ENCODE measurements at places on chromosomes 3 and 15.

DNA sequence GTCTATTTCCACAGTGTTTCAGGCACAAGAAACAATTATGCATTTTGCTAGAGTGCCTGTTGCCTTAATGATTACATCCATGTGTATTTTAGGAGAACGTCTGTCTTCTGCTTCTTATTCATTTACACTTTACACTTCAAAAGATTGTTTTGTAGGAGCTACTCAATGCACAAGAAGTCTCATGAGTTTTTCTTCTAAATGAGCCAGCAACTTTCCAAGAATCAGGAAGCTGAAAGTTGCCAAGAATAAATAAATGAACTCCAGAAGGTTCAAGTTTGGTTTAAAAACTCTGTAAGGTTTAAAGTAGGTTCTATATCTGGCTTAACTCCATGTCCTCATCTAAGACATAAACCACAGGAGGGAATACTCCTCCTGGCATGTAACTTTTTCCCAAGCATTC is 103.8 kb upstream of the ADPGK start:
- no peak for DNase-seq

- DNase-seq = no peak
Measured at GRCh38 chr3:163914567-163914966, 1163.7 kb downstream of the SI start.

GRCh38 chr3:134149286-134149685 is 101.4 kb downstream of the RYK start:
- no peak for DNase-seq

DNA sequence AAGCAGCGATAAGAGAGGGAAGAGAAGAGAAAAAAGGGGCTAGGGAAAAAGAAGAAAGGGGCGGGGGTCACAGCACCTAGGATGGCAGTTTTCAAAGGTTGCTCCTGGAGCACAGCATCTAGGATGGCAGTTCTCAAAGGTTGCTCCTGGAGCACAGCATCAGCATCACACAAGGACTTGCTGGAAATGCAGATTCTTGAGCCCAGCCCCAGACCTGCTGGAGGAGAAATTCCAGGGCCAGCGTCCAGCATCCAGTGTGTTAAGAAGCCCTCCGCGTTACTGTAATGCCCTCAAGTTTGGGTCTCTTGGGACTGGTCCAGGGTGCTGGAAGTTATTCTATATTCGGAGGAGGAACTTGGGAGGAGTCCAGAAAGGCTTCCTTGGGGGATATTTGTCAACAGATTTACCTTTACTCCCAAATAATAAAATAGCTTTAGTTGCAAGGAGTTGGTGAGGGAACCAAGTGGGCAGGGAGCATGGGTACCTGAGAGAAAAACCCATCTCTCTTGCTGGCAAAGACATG is 519.4 kb downstream of the SHQ1 start:
- DNase-seq = no peak

GRCh38 chr15:57259568-57260040 is 116.7 kb upstream of the CGNL1 start:
- DNase-seq = no peak

- peak; percentile 65 for DNase-seq
Measured at GRCh38 chr3:35965908-35966307, 326.6 kb downstream of the ARPP21 start.

DNA sequence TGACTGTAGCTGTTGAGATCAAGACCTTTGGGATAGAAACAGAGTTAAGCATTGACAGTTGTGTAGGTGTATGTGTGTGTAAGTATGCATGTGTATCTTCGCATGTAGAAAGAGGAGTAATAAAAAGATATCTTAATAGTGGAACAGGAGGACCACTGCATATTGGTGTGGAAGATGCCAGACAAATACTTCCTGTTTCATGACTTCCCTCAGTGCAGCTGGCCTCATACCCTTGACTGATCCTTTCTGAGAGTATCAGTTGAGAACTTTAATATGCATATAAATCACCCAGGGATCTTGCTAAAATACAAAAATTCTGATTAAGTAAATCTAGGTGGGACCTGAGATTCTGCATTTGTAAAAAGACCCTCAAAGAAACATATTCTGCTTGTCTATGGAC is 8.5 kb upstream of the ZBED2 start:
- DNase-seq = no peak

DNA sequence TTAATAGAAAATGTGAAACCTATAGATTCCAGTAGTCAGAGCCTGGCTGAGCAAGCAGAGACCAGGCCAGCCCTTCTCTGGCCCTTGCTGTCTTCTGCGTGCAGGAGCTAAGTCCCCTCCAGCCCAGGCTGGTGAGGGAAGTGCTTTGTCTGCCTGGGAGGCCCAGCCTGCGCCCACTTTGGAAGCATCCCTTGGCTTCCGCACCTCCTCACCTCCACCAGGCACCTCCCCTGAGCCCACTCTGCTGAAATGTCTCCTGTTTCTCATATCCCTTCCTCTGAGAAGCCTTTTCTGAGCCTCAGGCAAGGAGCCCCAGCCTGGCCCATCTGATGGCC is 45.3 kb downstream of the ALDH1L1 start:
- no peak for DNase-seq

DNA sequence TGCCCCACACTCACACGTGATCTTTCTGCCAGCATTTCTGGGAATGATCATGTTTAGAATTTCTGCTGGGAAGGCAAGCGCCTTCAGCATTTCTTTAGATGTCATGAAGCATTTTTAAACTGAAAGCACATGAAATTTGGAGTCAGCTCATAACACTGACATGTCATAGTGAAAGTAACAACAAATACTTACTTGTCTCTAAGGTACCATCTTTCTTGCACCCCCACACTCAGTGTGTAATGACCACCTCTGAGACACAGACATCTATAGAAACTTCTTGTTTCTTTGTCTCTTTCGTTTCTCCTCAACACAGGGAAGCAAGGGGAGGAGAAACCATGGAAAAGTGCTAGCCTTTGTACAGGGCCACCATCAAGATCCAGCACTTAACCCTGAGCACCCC is 171.7 kb downstream of the RORA start:
- no peak for DNase-seq

DNA sequence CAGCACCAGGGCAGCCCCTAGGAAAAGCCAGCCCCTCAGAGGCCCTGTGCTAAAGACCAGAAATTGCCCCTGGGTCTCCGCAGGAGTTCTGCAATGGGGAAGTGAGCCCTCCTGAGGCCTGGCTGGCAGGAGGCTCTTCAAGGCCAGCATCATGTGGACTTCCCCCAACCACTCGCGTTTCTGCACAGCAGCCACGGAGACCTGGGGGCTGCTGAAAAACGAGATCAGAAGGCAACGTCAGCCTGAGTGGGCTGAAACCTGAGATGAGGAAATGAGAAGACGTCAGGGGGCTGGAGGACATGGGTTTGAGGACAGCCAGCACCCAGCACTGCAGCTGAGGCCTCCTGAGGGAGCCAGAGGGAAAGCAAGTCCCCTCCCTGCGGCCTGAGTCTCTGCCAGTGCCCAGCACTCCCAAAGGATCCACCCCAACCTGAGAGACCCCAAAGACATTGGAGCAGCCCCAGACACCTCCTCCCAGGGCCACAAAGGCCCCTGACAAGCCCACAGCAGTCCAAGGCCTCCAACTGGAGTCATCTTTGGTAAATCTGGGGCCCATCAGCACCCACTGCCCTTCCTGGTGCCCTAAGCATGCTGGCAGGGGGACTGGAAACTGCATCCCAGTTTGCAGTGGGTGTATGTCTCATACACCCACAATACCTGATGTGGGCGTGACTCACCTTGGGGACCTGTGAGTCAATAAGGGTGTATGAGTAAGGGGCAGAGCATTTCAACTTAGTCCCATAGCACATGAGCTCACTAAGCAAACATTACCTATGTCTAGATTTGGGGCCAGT is 29.2 kb upstream of the CYP11A1 start:
- DNase-seq = no peak

- DNase-seq = peak; percentile 2
Measured at GRCh38 chr3:151382671-151383070, 1.9 kb downstream of the P2RY12 start.

DNA sequence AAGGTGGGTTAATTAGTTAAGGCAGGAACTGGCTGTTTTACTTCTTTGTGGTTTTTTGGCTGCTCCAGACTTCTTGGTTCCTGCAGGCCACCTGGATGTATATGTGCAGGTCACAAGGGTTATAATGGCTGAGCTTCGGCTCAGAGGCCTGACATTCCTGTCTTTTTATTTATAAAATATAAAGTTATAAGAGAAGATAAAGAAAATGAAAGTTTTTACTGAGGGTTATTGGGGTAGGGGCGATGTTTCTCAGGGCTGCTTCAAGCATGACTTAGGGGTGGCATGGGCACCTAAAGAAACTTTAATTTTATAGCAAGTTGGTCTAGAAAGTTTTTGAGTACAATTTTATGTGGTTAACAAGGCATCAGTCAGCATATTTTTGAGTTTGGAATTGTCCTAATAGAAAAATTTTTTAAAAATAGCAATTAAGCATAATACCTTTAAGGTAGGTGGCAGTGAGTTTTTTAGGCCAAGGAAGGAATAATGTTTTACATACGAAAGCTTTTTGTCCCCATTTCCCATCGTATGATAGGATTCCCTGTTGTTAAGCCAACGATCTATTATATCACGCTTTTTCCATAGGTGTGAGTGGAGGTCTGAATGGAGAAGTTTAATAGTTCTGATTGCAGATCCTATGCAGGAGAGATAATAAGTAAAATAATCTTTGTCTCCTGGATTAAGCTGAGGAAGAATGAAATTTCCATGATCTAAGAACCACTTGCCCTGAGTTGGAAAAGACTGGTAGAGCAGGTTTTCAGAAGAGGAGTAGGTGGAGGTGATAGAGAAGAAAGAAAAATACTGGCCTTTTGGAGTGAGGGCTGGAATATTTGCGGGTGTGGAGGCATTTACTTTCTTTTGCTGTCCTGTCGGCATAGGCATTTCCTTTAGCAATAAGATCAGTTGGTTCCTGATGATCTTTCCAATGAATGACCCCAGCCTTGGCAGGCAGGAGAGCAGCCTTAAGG is 10.1 kb downstream of the STRIT1 start:
- DNase-seq = no peak

DNA sequence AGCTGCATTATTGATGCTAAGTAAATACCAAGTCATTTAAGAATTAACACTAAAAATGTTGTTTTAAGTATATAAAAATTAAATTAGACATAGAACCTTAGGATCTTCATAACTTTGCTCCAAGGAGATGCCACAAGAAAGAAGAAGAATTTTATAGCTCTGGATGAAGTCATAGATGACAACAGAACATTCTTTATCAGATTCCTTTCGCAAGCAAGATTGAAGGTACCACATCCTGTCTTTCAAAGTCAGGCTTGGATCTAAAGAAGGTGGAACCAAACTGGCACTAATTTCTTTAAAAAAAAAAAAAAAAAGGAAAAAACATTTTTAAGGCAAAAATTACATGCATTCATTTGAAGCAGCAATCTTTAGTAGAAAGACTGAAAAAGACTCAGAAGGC is 62.5 kb downstream of the POLQ start:
- no peak for DNase-seq

DNA sequence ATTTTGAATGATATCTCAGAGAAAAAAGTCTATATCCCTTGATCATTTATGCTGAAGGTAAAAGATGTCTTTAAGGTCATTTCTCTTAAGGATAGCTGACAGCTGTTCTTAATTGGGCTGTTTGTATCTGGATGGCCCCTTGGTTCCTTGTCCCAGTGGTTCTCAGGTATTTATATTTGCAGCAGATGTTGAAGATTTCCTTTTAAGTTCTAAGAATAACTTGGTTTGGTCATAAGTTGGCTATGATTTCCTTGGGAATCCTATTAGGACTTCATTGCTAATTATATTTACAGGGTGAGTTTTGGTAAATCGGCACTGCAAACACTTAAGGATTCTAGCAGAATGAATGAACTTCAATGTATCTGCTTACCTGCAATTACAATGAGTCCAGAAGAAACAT is 460.4 kb upstream of the SGO1 start:
- DNase-seq = no peak

- no peak for DNase-seq
Measured at GRCh38 chr15:97461226-97461625, 499.3 kb upstream of the ARRDC4 start.

GRCh38 chr3:184582646-184583577 is 21.3 kb downstream of the EPHB3 start:
- no peak for DNase-seq

GRCh38 chr3:192275741-192276355 is 451.5 kb downstream of the FGF12 start:
- no peak for DNase-seq

All from OCI-M1 (cell line).